Esophagus squamous epithelium (tissue), 5 donors: ENCODE measurements at places on chromosomes 5 and 9.

- H3K27me3 ChIP-seq: no peaks in the 10 kb centered on the region
- H3K4me3 ChIP-seq: no peak overlapping the region
- peaks cover 11% of the 10 kb centered on the region for H3K4me1 ChIP-seq
- no peaks in the 10 kb centered on the region for H3K36me3 ChIP-seq
These were observed 25.5 kb upstream of the STXBP1 start for GRCh38 chr9:127586537-127586936.

GRCh38 chr5:170737591-170737990 is 45.9 kb upstream of the GABRP start:
- no peaks in the 10 kb centered on the region for H3K4me1 ChIP-seq
- no peak overlapping the region for H3K27ac ChIP-seq
- H3K4me3 ChIP-seq: no peak overlapping the region
- H3K27me3 ChIP-seq: no peaks in the 10 kb centered on the region
- H3K36me3 ChIP-seq: no peaks in the 10 kb centered on the region

GRCh38 chr5:175621971-175622370 is 35.9 kb upstream of the HRH2 start:
- no peak overlapping the region for H3K4me3 ChIP-seq
- H3K27me3 ChIP-seq: peaks cover 4% of the 10 kb centered on the region
- no peaks in the 10 kb centered on the region for H3K4me1 ChIP-seq
- DNase-seq: no peak
- H3K36me3 ChIP-seq: no peaks in the 10 kb centered on the region

DNA sequence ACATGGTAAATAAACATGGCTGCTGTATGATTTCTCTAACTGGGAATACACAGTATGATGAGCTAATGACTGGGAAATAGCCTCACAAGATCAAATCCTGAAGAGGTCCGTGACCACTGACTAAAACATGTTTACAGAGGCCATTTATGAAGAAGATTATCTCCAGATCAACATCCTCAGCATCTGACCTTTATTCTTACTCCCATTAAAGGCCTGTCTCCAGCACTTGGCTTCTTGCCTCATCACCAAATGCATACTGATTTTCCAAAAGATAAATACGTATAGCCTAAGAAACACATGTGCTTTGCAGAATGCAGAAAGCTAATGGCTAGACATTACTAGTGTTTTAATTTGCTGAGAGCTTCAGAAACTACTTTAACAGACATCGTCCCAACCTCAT is 108.0 kb upstream of the TSLP start:
- peaks cover 25% of the 10 kb centered on the region for H3K4me1 ChIP-seq
- DNase-seq: no peak
- H3K27me3 ChIP-seq: no peaks in the 10 kb centered on the region

DNA sequence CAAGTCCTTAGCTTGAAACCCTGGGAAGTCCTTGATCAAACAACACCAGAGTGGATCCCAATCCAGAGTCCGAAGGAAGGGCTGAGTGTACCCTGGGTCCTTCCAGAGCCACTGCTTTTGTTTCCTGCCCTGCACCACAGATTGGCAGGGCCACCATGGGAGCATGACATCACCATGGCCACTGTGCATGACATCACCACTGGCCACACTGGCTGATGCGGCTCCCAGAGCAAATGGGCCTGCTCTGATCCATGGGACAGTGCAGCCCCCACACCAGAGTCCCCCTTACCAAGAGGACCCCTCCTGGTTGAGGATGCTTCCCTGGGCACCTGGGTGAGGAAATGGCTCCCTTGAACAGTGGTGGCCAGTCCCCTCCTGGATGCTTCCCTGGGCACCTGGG is 9.9 kb downstream of the SLC6A3 start:
- H3K36me3 ChIP-seq: no peaks in the 10 kb centered on the region
- H3K4me3 ChIP-seq: no peak overlapping the region
- no peak for DNase-seq
- H3K27ac ChIP-seq: no peak overlapping the region
- H3K27me3 ChIP-seq: no peaks in the 10 kb centered on the region
- no peaks in the 10 kb centered on the region for H3K4me1 ChIP-seq

GRCh38 chr5:68251804-68252522 is 36.4 kb downstream of the PIK3R1 start:
- DNase-seq: no peak
- H3K27ac ChIP-seq: peak overlapping the region; percentile 78
- peaks cover 100% of the 10 kb centered on the region for H3K4me1 ChIP-seq
- peak overlapping the region; percentile 43 for H3K4me3 ChIP-seq

GRCh38 chr5:159018855-159019254 is 80.9 kb downstream of the EBF1 start:
- H3K4me3 ChIP-seq: no peak overlapping the region
- H3K27me3 ChIP-seq: no peaks in the 10 kb centered on the region
- H3K4me1 ChIP-seq: no peaks in the 10 kb centered on the region
- H3K36me3 ChIP-seq: no peaks in the 10 kb centered on the region
- no peak for DNase-seq
